CD4-positive, alpha-beta T cell treated with Interleukin-10 for 1 hour (primary cell): ENCODE measurements at places on chromosomes 12 and 14.
A peak's percentile ranks its signal among the peaks of the same experiment; 100 is the strongest.

DNA sequence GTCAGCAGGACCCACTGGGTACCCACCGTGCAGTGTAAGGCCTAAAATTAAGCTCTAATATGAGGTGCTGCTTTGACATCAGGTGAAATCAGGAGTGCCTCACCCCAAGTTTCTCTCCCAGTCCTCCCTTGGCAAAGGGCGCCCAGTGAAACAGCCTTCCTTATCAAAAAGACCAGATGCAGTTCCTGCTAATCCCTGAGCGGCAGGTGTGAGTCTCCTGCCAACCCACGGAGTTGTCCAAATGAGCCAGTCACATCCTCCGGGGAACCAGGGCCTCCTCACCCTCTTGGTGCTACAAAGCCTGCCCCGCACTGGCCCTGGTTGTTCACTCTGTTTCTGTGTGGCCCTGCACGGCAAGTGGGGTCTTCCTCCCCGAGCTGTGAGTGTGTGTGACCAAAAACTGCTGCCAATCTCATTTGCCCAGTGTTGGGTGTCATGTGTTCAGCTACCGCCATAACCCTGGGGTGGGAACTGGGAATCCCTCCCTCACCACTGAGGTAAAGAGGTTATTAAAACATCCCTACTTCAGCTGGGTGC is 20.2 kb upstream of the P2RX4 start:
- no peak for DNase-seq

DNA sequence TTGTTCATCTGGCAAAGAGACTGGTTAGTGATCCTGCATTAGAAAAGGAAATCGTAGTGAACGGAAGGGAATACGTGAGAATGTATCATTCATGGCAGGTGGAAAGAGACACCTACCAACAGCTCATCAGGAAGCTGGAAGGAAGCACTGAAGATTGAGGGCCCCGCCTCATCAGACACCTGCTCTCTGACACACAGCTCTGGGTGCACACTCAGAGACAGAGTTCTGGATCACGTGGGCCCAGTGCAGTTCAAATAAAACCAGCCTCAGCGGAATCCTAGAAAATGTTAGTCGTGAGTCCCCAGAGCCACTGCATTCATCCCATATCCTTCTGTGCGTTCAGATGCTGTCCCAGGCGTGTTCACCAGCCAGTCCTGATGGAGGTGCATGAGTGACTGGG is 129.7 kb downstream of the GLT1D1 start:
- DNase-seq, result no peak

DNA sequence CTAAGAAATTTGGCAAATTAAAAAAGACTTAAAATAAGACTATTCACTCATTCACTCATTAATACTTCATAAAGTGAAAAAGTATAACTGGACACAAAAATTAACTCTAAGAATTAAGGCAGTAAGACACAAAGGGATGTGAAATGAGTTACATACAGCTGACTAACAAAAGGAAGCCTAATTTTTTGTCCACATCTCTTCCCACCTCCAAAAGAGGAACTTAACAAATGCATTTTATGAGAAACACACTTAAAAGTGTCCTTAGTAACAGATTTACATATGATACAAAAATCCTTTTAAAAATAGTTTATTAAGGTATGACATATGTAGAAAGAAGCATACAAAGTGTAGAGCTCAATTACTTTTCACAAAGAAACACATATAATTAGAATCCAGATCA is 88.9 kb downstream of the NUMB start:
- DNase-seq, result no peak

GRCh38 chr14:93963692-93964091 is 12.7 kb downstream of the ASB2 start:
- no peak for DNase-seq

- peak; percentile 38 for DNase-seq
Measured at GRCh38 chr12:128811806-128812205, 12.0 kb downstream of the SLC15A4 start.

- no peak for DNase-seq
Measured at GRCh38 chr14:28784096-28785048, 17.8 kb downstream of the FOXG1 start.

DNA sequence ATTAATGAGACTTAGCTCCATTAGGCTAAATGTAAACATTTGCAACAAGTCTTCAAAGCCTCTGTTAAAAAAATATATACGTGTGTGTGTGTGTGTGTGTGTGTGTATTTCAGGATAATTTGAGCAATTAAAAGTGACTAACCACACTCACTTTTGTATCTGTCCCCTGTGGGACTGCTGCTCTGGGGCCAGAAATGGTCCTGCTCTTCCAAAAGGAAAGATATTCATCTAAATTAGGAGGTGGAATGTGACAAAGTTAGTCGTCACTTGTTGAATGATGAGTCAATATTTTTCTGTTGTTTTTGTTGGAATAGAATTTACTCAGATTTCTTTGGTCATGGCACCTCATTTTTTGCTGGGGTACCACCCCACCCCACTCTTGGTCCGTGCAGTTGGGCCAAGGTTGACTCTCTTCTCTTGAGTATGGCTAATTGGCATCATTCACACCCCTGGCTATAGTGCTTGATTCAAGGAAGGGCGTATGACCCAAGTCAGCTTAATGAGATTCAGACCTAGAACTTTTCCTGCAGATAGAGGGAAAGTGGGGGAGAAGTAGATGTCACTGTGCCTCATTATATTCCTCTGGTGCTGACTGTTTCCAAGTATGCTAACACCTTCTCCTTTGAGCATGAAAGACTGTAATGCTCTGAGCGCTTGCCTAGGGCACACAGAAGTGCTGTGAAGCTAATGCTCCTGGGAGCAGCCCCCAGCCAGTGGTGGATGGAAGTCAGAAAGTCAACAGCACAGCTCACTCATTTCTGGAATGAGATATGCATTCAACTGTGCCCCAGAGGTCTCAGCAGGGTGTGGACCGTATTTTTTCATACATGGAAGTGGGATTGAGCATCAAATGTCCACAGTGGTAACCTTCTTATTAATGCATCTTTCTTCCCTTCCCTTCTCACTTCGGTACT is 577.0 kb upstream of the TBX3 start:
- no peak for DNase-seq

DNA sequence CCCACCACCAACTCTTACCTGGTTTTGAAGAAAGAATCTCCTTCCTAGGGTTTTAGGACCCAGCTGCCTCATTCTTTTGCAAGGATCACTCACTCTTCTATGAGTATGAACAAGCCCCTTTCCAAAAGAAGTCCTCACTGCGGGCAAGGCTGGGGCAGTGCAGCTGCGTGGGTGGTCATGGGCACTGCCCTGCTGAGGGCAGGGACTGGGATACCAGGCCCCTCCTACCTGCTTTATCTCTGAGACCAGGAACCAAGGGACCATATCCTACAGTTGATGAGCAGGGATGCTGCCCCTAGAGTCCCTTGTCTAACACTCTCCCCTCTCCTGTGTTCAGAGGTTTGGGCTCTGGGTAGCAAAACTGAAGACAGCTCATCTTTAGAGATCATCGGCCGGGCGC is 20.5 kb downstream of the HPD start:
- no peak for DNase-seq

DNA sequence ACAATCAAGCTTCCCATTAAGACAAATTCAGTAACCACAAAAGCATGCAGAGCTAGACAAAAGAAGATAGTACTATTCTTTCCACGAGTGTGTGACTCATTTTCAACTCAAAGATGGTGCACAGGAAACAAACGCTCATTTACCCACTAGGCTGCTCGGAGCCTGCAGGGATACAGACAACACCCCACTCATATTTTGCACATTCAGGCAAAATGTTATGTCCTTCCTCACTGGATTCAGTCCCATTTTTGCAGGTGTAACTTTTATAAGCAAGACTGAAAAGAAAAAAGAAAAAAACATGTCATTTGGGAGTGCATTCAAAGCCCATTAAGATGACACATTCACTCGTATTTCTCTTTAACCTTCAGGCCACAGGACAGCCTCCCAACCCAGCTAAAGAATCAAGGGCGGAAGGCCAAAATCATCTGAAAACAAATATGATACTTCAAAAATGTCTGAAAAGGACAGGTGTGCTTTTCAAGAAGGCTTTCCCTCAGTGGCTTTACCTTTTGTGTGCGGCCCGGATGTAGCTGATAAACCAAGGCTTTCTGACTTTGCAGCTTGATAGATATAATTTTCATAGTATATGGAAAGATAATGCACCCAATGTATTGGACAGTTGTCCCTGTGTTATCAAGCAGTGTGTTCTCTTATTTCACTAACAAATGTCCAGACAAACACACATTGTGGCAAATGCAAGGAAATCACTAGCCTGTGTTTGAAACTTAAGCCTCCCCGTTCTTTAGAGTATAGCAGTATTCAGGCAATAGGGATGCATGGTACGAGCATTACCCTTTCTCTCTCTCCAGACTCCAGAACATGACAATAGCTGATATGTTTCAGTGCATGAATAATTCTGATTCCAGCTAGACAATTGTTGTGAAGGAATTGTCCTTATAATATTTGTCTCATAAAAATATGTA is 147.8 kb upstream of the KRR1 start:
- no peak for DNase-seq

- DNase-seq, result no peak
Measured at GRCh38 chr12:68264857-68265256, 11.5 kb upstream of the IL22 start.

DNA sequence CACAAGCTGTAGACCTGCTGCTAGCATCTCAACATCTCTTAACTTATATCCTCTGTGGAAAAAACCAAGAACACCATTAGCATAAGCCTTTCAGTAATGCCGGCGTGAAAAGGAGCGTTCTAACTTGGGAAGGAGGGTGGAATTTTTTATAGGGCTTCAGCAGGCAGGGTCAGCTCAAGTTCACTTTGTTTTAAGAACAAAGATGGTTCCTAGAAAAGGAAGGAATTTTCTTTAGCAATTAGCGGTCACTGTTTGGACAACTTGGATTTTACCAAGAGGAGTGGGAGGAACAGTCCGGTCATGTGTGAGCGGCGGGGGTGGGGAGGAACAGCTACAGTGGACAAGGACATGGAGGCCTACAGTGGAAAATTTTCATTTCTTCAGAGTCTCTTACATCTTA is 35.9 kb downstream of the BBS10 start:
- no peak for DNase-seq
